ENCODE measurements at places on chromosomes 6 and 20.

DNA sequence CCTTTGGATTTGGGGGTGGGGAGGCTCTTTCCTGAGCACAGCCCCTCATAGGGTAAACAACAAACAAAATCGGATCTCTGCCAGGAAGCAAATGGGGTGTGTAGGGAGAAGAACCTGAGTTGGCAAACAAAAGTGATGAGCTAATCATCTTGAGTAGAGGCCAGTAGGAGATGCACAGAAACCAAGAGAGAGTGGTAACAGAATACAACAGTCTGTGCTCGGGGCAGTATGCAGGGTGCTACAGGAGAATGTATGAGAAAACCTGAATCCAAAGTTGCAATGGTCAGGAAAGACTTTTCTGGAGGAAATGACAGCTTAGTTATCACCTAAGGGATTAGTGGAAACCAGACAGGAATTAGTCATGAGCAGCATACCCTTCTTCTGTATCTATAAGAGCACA lies 177.8 kb downstream of the CDKAL1 start:
- DNase-seq, result no peak

GRCh38 chr20:945841-946240 lies 29.7 kb upstream of the ANGPT4 start:
- no peak for DNase-seq

GRCh38 chr20:19137641-19138040 lies 74.8 kb upstream of the SLC24A3 start:
- no peak for DNase-seq

- no peak for DNase-seq
Measured at GRCh38 chr6:23841116-23841515, 284.9 kb upstream of the NRSN1 start.

- no peak for DNase-seq
Measured at GRCh38 chr6:87756858-87757257, 54.8 kb upstream of the AKIRIN2 start.

DNA sequence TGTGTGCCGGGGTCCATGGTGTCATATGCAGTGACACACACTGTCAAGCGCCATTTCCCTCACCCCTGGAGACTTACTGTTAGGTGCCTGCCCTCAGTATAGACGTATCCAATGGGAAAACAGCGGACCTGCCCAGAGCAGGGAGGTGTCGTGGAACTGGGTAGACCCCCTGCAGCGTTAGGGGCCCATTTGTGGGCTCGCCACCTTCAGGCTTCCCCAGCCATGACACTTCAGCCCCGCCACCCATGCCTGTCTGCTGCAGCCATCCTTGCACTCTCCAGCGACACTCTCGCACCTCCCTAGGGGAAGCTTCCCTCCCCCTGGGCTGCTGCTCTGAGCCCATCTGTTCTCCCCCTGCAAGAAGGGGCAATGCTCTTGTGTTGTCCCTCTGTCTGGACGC lies 43.2 kb downstream of the STK35 start:
- no peak for DNase-seq

DNA sequence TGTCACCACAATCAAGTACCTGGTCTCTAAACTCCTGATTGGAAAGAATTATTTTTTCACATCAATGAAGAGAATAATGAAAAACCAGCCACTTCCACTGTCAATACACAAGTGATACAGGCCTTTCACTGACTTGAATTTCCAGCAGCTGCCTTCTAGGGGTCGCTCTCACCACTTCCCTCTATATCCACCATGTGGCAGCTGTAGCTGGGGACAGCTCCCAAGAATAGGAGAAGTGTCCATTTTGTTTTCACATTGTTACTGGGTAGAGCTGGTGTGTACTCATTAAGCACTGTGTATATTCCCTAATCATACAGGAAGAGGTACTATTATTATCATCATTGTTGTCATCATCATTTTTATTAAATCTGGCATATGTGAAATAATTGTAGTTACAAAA lies 438.4 kb upstream of the SPTLC3 start:
- DNase-seq, result no peak

- DNase-seq, result no peak
Measured at GRCh38 chr6:141848029-141848890, 284.5 kb upstream of the GJE1 start.
